GM23338 (cell line): ENCODE measurements at places on chromosomes 7 and 10. TPM values are rescaled to one million over a fixed set of nuclear protein-coding genes. Genes with fewer than 3 reads are reported as not detected.

DNA sequence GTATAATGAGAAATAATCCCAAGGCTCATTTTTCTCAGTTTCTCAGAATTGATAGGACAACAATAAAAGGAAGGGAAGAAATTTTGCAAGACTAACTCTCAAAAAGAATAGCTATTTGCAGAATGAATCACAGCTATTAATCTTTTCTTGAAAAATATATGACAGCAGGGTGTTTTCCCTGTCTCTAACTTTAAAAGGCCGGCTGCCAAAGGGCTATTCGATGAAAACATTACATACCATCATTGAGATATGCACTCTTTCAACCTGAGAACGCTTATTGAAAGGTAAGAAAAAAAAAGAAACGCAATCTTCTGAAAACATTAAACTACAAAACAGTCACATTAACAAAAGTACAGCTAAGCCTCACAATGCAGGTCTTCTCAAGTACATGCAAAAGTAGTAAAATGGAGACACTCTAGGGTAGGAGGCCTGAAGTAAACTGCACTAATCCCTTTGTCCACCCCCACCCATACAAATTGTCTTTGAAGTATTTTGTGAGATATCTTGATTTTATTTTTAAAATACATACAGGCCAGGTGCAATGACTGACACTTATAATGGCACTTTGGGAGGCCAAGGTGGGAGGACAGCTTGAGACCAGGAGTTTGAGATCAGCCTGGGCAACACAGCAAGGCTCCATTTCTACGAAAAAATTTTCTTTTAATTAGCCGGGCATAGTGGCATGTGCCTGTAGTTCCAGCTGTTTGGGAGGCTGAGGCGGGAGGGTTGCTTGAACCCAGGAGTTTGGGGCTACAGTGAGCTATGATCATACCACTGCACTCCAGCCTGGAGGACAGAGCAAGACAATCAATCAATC lies 83.0 kb downstream of the PARD3 start:
- H3K27me3 ChIP-seq, result no peaks in the 10 kb centered on the region
- H3K4me3 ChIP-seq, result no peak overlapping the region
- no peaks in the 10 kb centered on the region for H3K36me3 ChIP-seq
- DNase-seq, result no peak
- peaks cover 7% of the 10 kb centered on the region; the same call in 1 of the 2 replicates for H3K4me1 ChIP-seq
- no peak overlapping the region for H3K27ac ChIP-seq

- H3K27ac ChIP-seq, result no peak overlapping the region
- no peaks in the 10 kb centered on the region for H3K36me3 ChIP-seq
- H3K4me1 ChIP-seq, result no peaks in the 10 kb centered on the region
- H3K27me3 ChIP-seq, result no peaks in the 10 kb centered on the region
- no peak for DNase-seq
- no peak overlapping the region for H3K4me3 ChIP-seq
Observed at GRCh38 chr7:148954766-148955165, 70.7 kb upstream of the EZH2 start.

DNA sequence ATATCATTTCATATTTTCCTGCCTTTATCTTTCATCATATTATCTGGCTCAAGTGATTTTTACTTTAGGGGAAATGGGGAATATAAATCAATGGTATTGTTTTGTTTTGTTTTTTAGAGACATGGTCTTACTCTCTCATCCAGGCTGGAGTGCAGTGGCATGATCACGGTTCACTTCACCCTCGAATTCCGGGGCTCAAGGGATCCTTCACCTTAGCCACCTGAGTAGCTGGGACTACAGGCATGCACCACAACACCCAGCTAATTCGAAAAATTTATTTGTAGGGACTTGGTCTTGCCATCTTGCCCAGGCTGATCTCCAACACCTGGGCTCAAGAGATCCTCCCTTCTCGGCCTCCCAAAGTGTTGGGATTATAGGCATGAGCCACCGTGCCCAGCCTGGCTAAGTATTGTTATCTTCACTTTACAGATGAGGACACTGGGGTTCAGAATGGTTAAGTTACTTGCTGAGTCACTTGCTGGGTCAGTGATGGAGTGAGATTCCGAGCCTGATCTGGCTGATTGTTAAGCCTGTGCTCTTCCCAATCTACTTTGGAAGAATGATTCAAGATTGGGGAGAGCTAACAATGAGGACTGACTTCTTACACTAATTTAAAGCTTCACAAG lies 3.7 kb upstream of the SLC16A9 start:
- DNase-seq, result no peak
- no peak overlapping the region for H3K4me3 ChIP-seq
- H3K27me3 ChIP-seq, result peaks cover 25% of the 10 kb centered on the region
- H3K27ac ChIP-seq, result no peak overlapping the region

GRCh38 chr7:66403564-66403963 lies 198.4 kb downstream of the TPST1 start:
- H3K27me3 ChIP-seq, result no peaks in the 10 kb centered on the region
- no peak overlapping the region for H3K27ac ChIP-seq
- no peaks in the 10 kb centered on the region for H3K36me3 ChIP-seq
- no peaks in the 10 kb centered on the region for H3K4me1 ChIP-seq
- no peak overlapping the region for H3K4me3 ChIP-seq

- peaks cover 4% of the 10 kb centered on the region; the same call in 1 of the 2 replicates for H3K4me1 ChIP-seq
- H3K36me3 ChIP-seq, result no peaks in the 10 kb centered on the region
- no peak overlapping the region for H3K4me3 ChIP-seq
- peak overlapping the region; percentile 42 for H3K27ac ChIP-seq
- H3K27me3 ChIP-seq, result no peaks in the 10 kb centered on the region
- DNase-seq, result no peak
Observed at GRCh38 chr7:5692112-5692844, 89.2 kb downstream of the RNF216 start.

DNA sequence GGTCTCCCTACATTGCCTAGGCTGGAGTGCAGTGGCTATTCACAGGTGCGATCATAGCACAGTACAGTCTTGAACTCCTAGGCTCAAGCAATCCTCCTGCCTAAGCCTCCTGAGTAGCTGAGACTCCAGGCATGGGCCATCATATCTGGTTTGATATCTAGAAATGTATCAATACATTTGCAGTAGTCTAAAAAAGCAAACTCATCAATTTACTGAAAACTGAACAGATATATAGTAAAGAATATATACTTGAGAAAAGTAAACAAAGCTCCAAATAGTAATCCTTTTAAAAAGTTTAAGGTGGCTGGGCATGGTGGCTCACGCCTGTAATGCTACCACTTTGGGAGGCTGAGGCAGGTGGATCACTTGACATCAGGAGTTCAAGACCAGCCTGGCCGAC lies 57.1 kb upstream of the KMT2C start:
- no peaks in the 10 kb centered on the region for H3K36me3 ChIP-seq
- H3K27me3 ChIP-seq, result no peaks in the 10 kb centered on the region
- no peak overlapping the region for H3K4me3 ChIP-seq
- DNase-seq, result no peak

DNA sequence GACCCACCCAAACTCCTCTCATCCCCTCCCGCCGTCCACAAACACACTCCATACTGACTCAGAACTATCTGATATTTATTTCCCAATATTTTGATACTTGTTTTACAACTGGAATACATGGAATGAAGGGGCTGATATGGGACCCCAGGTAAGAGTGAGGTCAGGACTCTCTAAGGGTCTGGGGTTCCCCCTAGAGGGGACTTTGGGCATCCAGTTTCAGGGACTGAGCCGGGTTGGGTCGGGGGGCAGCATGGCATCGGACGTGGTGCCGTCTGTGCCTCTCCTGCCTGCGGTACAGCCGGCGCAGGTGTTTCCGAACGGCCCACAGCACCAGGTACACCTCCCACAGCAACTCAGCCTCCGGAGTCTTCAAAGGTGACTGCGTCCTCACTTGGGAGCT lies 7.5 kb downstream of the SPACDR start:
- no peak overlapping the region for H3K4me3 ChIP-seq
- peaks cover 10% of the 10 kb centered on the region for H3K4me1 ChIP-seq
- no peaks in the 10 kb centered on the region for H3K36me3 ChIP-seq
- no peaks in the 10 kb centered on the region for H3K27me3 ChIP-seq
- H3K27ac ChIP-seq, result no peak overlapping the region

GRCh38 chr7:55065511-55066229 lies 46.9 kb downstream of the EGFR start:
- H3K27me3 ChIP-seq, result no peaks in the 10 kb centered on the region
- peak; percentile 56 for DNase-seq
- peaks cover 19% of the 10 kb centered on the region for H3K4me1 ChIP-seq

DNA sequence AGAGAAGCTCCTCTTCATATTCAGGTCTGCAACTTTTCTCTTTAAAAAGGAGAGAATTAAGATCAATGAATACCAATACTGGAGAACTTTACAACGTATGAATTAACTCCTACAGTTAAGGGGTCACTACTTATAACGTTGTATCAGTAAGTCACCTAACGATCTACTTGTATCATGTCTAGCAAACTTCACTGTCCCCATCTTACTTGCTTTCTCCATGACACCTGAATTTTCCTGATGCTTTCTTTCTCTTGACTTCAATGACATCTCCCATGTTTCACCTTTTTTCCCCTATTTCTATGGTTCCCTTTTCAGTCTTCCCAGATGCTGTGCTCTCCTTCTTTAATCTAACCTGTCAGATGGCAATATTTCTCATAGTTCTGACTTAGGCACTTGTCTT lies 19.6 kb downstream of the NAMPT start:
- no peak overlapping the region for H3K4me3 ChIP-seq
- no peak for DNase-seq
- H3K27ac ChIP-seq, result no peak overlapping the region

DNA sequence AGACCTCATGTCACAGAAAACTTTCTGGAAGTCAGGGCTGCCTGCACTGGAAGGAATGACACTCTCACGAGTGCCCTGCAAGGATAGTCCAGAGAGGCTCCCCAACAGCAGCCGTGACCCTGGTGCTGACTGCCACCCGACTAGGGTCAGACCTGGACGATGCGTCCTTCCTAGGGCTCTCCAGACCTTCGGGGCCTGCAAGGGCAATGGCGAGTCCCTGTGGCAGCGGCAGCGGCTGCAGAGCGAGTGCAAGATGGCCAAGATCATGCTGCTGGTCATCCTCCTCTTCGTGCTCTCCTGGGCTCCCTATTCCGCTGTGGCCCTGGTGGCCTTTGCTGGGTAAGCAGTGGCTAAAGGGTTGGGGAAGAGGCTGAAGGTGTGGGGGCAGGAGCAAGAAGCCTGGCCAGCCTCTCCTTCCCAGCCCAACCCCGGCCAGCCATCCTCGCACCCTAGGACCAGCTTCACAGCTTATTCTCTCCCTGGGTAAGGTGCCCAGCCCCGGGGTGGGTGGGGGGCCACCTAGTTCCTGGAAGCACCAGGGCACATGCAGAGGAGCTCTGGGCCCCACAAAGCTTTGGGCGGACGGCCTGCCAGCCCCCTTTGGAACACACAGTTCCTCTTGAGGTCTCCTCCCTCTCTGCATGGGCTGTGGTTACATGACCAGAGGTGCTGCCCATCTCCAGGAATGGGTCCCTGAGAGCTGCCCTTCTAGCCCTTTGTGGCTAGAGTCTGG lies 5.5 kb downstream of the OPN4 start:
- H3K27ac ChIP-seq, result no peak overlapping the region
- no peak for DNase-seq
- no peaks in the 10 kb centered on the region for H3K4me1 ChIP-seq
- no peak overlapping the region for H3K4me3 ChIP-seq
- no peaks in the 10 kb centered on the region for H3K36me3 ChIP-seq
- no peaks in the 10 kb centered on the region for H3K27me3 ChIP-seq

DNA sequence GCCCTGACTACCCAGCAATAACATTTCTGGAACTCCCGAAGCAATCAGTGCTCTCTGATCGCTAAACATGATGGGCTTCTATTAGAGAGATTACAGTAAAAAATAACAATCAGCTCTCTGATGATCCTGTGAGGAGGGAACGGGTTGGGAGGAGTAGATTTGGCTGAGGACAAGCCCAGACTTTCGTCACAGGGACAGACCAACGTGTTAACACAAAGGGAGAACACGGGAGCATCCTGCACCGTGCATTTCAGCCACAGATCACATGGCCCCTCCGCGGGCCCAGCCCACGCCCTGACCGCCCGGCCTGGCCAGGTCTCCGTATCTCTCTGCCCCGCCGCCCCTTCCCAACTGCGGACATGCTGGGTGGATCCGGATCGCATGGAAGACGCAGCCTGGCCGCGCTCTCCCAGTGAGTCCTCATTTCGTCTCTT lies 95.0 kb upstream of the AGBL3 start:
- H3K27ac ChIP-seq, result peak overlapping the region; percentile 68; the same call in 1 of the 2 replicates
- H3K4me3 ChIP-seq, result peak overlapping the region; percentile 51
- H3K4me1 ChIP-seq, result peaks cover 13% of the 10 kb centered on the region; the same call in 1 of the 2 replicates
- no peaks in the 10 kb centered on the region for H3K27me3 ChIP-seq
- DNase-seq, result peak; percentile 88

GRCh38 chr10:104122225-104123107 lies 495 bp downstream of the SFR1 start:
- peak overlapping the region; percentile 71 for H3K4me3 ChIP-seq
- DNase-seq, result peak; percentile 67
- H3K27ac ChIP-seq, result peak overlapping the region; percentile 94
- H3K4me1 ChIP-seq, result peaks cover 14% of the 10 kb centered on the region; the same call in 1 of the 2 replicates

DNA sequence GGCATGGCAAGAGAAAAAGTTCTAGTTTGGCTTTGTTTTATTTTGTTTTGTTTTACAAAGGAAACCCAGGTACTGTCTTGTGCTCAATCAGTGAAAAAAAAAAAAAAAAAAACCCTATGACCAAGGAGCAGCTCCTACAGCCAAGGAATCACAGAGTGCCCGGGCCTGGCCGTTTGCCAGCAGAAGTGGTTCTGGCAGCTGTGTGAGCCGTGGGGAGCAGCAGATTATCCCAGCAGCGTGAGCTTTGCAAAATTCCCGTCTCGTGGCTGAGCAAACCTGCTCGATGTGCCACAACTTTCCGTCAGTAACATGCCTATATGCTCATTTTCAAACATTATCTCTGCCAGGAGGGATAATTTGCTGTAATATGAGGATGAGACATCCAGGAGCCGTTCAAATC lies 293.7 kb downstream of the POU6F2 start:
- H3K27ac ChIP-seq, result no peak overlapping the region
- DNase-seq, result peak; percentile 15
- H3K36me3 ChIP-seq, result no peaks in the 10 kb centered on the region
- H3K27me3 ChIP-seq, result no peaks in the 10 kb centered on the region
- H3K4me3 ChIP-seq, result no peak overlapping the region
- H3K4me1 ChIP-seq, result peaks cover 14% of the 10 kb centered on the region; the same call in 1 of the 2 replicates

- H3K36me3 ChIP-seq, result no peaks in the 10 kb centered on the region
- H3K27me3 ChIP-seq, result no peaks in the 10 kb centered on the region
- no peaks in the 10 kb centered on the region for H3K4me1 ChIP-seq
Observed at GRCh38 chr10:1147810-1148209, 91.6 kb downstream of the WDR37 start.

GRCh38 chr7:47573758-47574481 lies 8.0 kb downstream of the TNS3 start:
- H3K4me3 ChIP-seq, result 0 out of 2 replicates have a peak overlapping the region, but pooled peaks have one; percentile 1
- H3K27ac ChIP-seq, result no peak overlapping the region
- no peaks in the 10 kb centered on the region for H3K27me3 ChIP-seq

The SFRP4 gene
- not detected in 2 replicates for total RNA-seq

The DOCK1 gene
- total RNA-seq, result 55.3 and 57.8 TPM in 2 replicates

The GPR158 gene
- 1.3 and 1.5 TPM in 2 replicates for total RNA-seq

The GBX1 gene
- 0.24 and 1.8 TPM in 2 replicates for total RNA-seq

The SLC16A9 gene
- 11.4 and 16.0 TPM in 2 replicates for total RNA-seq

The FAM131B gene
- 28.8 and 30.2 TPM in 2 replicates for total RNA-seq

The AVL9 gene
- 33.8 and 35.0 TPM in 2 replicates for total RNA-seq

The EPO gene
- 0.89 TPM in 1 of 2 replicates, not detected in the other for total RNA-seq

The CUZD1 gene
- 2.8 and 4.1 TPM in 2 replicates for total RNA-seq

The ACBD5 gene
- 9.8 and 12.5 TPM in 2 replicates for total RNA-seq

The FEZF1 gene
- 1.7 and 2.3 TPM in 2 replicates for total RNA-seq

The ECHDC3 gene
- 48.6 and 50.1 TPM in 2 replicates for total RNA-seq

The SDK1 gene
- 5.1 and 10.0 TPM in 2 replicates for total RNA-seq

The ADK gene
- total RNA-seq, result 39.9 and 50.3 TPM in 2 replicates

The NPC1L1 gene
- total RNA-seq, result not detected in 2 replicates

The MBLAC1 gene
- 5.0 and 5.7 TPM in 2 replicates for total RNA-seq

The EN2 gene
- total RNA-seq, result not detected in 2 replicates

The DIP2C gene
- total RNA-seq, result 7.5 and 7.7 TPM in 2 replicates

The HOXA7 gene
- not detected in 2 replicates for total RNA-seq

The EZH2 gene
- 25.6 and 33.9 TPM in 2 replicates for total RNA-seq
